ENCODE measurements at places on chromosomes 7 and 10.

DNA sequence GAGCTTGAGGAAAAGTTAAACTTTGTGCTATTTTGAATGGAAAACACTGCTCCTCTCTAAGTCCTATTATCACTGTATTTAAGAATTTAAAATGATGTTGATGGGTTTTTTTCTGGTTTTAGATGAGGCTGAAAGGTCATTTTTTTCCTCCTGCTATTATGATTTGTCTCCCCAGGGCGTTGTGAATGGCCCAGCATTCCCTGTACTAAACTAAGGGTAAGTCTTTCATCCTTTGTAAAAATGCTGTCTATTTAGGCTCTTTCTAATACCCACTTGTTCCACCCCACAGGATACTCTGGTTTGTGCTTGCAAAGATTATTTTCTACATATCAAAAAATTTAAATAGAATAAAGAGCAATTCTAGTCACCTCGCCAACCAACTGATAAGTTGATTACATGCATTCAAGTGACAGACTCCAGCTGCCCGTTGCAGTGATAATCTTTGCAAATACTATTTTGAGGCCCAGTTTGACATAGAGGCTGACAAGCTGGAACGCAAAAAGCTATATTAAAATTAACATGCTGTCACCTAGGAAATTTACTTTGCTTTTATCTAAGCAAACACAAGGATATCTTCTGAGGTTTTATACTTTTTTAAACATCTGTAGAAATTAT is 222.3 kb upstream of the TMEM229A start:
- no peak for DNase-seq

- DNase-seq = peak; percentile 71
Measured at GRCh38 chr10:28179006-28179742, 123.7 kb downstream of the MPP7 start.

GRCh38 chr7:37395618-37396259 is 52.9 kb downstream of the ELMO1 start:
- DNase-seq = no peak

GRCh38 chr10:72086466-72087391 is 1.6 kb downstream of the SPOCK2 start:
- no peak for DNase-seq

DNA sequence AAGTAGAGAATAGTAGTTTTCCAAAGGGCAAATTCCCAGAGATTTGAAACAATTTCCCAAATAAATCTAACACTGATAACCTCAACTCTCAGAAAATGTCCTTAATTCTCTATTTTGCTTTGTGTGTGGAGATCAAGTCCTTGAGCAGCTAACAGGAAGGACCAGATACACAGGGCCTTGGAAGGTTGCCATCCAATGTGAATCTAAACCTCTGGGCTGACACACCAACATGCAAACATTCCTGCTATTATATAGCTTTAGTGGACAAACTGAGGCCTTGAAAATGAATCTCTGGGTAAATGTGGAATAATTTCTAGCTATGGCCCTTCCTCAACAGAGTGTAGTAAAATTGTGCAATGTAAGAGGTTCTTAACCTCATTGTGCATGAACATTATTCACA is 44.1 kb upstream of the PARD3 start:
- DNase-seq = no peak

- DNase-seq = no peak
Measured at GRCh38 chr10:116809483-116810119, 39.7 kb upstream of the ENO4 start.

DNA sequence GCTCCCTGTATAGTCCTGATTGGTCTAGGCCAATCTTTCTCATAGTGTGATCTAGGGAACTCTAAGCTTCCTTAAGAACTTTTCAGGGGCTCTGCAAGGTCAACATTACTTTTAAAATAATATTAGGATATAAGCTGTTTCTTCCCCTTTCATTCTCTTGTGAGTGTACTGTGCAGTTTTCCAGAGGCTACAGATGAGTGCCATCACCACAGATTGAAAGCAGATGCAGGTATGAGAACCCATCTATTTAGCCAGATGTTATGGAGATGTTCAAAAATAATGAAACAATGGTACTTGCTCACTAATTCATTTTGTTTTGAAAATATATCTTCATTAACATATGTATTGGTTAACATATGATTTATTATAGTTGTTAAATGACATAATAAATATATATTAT is 169.2 kb upstream of the SEMA3A start:
- DNase-seq = no peak

- DNase-seq = no peak
Measured at GRCh38 chr10:22651276-22651980, 63.0 kb downstream of the PIP4K2A start.

GRCh38 chr7:55427800-55428199 is 62.7 kb downstream of the LANCL2 start:
- no peak for DNase-seq

DNA sequence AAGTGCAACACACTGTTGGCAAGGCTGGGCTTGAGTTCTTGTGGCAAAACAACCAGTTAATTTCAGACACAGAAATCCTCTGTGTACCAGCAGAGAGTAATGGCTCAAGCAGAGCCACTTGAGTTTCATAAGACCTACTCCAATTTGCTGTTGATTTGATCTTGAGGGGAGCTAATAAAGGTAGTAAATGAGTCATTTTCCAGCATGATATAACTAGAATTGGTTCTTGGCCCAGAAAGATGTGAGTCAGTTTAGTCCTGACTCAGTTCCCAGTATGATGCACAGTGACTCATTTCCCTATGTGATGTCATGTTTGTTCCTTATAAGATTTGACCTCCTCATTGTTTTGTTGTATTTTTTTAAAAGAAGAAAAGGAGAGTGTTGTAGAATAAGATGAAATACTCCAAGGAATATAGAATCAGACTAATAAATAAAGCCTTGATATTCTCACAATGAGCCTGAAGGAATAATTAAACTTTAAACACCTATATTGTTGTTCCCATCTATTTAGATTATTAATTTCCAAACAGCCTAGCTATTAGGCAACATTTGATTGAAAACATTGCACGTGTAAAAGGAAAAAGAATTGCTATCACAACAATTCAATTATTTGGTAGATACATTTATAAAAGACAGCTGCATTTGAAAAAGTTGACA is 186.2 kb downstream of the REEP3 start:
- peak; percentile 9 for DNase-seq

All from hematopoietic multipotent progenitor cell treated with erythropoietin and hydrocortisone succinate and interleukin-3 and kit ligand, for 15 days (in vitro differentiated cells).